Right forelimb (tissue), 1 donor: ENCODE measurements at places on chromosomes 7 and 10.

DNA sequence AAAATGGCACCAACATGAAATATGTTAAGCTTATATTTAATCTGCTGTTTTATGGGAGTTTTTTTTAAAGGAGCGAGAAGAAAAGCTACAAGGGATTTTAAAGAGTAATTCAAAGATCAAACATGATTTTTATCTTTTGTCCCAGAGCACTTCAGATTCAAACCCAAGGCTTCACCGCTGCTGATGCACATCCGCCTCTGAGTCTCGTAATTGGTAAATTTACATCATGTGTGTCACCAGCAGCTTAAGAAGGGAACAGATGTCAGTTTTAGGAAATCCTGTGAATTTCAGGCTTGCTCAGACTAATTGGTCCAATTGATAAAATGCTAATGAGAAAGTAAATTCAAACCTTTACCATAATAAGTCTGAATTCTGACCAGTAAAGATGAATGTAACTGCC, 406.3 kb downstream of the GFRA1 start:
- no peak for DNase-seq

DNA sequence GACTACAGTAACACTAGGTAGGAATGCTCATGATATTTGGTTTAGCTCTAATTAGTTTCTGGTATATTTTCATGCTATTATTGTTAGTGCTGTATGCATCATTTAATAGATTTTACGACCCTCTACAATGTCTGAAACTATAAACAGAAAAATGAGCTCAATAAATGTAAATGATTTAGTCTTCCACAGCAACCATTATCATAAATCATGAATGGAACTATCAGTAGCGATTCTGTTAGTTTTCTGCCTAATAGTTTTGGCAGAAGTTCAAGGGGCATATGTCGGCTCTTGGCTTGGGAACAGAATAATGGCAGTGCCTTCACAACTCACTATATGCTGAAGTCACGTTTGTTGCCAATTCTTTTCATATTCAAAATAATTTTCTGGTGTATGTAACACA, 494.8 kb downstream of the PARD3 start:
- DNase-seq: no peak

GRCh38 chr10:37222046-37222445, 96.6 kb downstream of the ANKRD30A start:
- DNase-seq: no peak

- DNase-seq: no peak
Observed at GRCh38 chr7:32583791-32584190, 88.5 kb downstream of the AVL9 start.

DNA sequence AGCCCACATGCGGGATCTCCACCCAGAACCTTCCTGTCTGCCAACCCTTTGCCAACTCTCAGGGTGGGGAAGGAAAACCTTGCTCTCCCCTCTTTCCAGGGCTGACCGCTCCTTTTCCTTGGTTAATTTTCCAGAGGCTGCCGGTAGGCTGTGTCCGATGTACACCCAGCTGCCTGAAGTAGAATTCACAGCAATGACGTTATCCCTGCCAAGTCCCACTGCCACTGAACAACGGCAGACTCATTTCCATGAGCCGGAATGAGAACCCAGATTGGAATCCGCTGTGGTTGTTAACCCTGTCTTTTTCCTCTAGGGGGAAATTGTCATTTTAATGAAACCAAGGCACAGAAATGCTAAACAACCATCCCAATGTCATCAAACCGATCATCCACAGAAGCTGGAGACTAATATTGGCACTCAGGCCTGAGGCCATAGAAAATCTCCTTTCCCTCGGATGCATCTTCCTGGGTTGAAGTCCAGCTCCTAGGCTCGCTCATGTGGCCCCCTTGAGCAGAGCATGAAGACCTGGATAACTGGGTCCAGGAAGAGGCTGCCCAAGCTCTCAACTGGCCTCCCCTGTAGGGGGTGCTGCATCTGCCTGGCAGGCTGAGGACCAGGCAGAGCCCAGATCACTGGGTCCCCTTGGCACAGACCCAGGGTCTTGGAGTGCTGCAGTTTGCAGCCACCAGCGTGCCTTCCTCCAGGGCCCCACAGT, 30.4 kb downstream of the KLRG2 start:
- DNase-seq: no peak

GRCh38 chr7:117648203-117648866, 168.5 kb downstream of the CFTR start:
- no peak for DNase-seq

DNA sequence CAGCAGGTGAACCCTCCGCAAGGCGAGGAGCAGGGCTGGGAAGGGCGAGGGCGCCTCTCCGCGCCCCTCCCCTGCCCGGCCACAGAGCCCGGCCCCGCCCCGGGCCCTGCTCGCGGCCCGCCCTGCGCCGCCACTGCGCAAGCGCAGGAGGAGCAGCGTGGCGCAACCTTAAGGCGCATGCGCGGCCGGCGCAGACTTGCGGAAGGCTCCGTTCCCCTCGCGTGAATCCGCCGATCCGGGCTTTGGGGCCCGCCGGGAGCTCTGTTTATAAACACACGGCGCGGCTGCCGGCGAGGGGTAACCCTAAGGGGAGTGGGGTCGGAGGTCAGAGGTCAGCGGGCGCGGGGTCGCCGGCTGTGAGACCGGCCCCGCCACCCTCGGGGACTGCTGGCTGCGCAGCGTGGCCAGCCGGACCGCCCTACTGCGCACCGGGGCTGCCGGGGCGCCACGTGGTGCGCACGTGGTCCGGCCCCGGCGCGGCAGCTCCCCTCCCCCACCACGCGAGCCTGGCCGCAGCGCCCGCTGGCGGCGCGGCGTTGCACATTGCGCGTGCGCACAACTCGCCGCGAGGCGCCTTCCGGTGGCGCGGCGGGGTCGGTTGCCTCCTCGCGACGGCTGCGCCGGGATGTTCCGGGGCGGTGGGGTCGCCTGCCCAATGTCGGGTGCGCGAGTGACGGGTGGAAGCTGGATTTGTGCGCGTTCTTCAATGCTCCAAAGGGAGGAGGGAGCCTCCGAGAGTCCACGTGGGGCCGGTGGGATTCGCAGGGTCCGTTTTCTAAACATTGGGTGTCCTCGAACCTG, 40.2 kb upstream of the FOXK1 start:
- DNase-seq: peak; percentile 98

GRCh38 chr7:131959106-131959812, 402.8 kb upstream of the PODXL start:
- no peak for DNase-seq

DNA sequence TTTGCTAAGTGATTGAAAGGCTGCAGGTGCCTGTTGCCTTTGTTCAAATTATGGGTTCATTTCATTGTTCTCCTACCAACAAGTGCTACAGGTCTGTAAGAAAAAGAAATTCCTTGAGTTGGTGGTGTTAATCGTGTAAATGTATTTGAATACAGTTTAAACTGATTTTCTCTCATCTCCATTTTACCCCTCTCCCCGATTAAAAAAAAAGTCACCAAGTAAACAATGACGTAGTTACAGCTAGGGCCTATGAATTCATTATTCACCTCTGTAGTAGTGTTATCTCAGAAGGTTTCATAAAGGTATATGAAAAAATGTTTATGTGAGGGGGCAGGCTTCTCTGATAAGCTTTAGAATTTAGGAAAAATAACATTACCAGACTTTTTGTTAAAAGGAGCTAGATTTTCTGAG, 1.1 kb downstream of the REEP3 start:
- no peak for DNase-seq

DNA sequence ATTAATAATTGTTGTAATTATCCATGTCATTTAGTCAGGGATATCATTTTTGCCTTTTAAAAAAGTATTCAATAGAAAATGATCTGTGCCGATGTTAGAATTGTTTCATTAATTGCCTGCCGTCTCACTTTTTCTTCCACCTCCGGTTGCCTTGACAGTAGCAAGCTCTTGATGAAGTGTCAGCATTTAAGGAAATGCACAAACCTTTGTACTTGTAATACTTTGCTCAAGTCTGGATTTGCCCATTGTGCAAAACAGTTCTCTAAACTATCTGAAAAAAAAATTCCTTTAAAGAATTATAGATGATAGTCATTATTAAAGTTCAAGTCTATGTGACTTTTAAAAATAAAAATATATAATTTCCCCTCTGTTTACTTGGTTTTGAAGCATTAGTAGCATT, 619.7 kb downstream of the GATA3 start:
- DNase-seq: no peak

DNA sequence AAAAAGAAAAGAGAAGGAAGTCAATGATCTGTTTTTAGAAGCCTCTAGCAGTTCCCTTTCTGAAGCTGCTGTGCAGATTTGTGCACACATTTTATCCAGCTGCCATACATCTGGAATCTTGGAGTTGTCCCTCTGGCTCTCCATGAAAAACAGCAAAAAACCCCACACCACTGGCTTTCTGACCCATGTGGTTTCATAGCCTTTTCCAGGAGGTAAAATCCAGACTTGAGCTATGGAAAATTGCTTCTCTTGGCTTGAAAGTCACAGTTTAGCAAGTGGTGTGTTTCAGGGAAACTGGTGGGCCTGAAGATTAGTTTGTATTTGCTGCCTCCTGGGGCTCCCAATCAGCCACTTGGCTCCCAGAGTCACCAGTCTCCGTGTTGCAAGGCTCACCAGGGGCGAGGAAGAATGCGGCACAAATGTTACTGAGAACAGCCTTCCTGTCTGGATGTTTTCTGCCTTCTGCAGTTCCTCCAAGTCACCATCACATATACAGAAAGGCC, 50.1 kb upstream of the ADRB1 start:
- peak; percentile 53 for DNase-seq

DNA sequence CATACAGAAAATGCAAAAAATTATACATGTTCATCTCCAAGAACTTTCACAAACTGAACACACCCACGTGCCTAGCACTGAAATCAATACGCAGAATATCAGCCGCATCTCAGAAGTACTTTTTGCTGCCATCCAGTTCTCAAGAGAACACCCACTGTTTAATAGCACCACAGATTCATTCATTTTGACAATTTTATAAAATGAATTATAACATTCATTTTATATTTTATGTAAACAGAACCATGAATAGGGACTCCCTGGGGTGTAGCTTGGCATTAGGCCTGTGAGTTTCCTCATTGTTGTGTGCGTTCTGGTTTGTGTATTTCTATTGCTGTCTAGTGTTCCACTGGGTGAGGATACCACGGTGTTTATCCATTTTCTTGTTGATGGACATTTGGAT, 77.3 kb upstream of the PIP4K2A start:
- DNase-seq: no peak

- DNase-seq: no peak
Observed at GRCh38 chr7:96182424-96183158, 139.3 kb downstream of the SLC25A13 start.

DNA sequence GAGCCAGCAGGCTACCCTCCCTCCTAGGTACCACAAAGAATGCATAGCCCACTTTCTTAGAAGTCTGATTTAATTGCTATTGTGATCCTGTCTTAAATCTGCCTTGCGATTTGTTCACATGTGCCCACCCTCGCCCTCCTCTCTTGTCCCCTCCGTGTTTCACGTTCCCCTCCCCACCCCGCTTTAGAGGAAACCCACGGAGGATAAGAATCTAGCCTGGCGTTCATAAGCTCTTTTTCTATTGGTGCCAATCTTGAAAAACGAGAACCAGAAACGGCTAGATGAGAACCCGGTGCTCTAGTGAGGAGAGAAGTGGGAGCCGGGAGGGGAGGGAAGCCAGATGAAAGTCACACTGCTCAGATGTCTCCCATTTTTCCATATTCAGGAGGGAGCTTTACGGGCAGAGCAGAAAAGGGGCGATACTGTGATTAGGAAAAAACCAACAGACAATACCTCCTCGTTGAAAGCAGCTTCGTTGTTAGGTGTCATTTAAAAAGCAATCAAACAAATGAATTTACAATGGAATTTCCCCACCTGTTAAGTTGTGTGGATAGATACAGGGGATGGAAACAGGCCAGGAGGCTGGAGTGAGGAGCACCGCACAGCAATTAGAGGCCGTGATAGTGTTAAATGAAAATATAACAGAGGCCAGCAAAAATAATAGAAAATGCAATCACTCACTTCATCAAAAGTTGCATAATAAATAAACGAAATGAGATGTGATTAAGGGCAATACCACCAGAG, 272.1 kb downstream of the GATA3 start:
- DNase-seq: no peak

DNA sequence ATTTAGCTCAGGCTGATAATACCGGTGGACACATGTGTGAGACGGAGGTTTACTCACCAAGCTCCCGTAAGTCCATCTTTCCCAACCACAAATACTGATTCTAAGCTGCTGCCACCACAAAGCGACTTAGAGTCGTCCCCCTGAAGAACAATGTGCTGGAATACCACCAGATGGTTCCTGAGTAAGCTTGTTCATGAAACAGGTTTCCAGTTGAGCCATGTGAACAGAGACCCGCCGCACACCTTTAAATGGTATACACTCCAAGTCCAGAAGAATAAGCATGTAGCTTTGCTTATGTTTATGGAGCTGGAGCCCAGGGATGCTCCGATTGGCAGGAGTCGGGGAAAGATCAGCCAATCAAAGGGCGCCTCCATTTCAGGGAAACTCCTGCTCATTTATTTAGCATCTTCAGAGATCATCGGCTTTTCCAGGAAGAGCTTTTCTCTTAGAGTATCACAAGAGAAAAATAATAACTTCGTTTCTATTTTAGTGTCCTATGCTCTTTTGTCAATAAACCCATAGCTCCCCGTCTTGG, 261.6 kb upstream of the AOAH start:
- no peak for DNase-seq

DNA sequence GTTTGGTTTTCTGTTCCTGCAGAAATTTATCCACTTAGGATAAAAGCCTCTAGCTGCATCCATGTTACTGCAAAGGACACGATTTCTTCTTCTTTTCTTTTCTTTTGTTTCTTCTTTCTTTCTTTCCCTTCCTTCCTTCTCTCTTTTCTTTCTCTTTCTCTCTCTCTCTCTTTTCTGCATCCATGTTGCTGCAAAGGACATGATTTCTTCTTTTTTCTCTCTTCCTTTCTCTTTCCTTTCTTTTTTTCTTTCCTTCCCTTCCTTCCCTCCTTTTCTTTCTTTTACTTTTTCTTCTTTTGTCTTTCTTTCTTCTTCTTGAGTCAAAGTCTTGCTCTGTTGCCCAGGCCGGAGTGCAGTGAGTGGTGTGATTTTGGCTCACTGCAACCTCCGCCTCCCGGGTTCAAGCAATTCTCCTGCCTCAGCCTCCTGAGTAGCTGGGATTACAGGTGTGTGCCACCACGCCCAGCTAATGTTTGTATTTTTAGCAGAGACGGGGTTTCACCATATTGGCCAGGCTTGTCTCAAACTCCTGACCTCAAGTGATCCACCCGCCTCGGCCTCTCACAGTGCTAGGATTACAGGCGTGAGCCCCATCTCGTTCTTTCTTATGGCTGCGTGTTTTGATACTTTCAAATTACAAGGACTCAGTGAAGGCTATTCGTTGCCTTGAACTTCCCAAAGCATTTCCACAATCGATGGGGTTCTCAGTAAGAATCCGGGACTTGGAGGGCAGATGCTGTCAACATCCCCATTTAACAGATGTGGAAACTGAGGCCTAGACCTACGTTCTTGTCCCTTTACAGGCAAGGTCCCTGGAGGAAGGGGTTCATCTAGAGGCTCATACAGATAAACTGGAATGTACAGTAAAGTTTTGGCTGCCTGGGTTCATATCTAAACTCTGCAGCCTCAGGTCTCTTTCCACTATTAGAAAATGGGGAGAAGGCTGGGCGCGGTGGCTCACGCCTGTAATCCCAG, 1.9 kb upstream of the GNB2 start:
- no peak for DNase-seq
